Glomerular endothelial cell (primary cell): ENCODE measurements at places on chromosomes 3 and 15.
A peak's percentile ranks its signal among the peaks of the same experiment; 100 is the strongest.

- no peak for DNase-seq
Measured at GRCh38 chr3:181173227-181173626, 183.7 kb upstream of the DNAJC19 start.

DNA sequence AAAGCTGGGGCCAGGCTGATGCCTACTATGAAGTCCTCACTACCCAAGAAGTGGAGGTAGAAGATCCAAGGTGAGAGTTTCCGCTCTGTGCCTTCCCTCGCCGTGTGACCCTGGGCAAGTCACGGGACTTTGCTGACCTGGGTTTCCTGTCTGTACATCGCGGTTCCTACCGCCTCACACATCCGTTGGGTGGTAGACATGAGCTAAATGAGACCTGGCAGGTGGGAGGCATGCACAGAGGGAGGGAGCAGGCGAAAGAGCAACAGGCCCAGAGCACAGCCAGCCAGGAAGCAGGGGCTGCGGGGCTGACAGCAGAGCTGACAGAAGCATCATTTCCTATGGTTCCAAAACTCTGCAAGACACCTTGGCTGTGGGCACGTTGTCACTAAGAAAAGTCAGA, 157.3 kb upstream of the BHLHE40 start:
- no peak for DNase-seq

DNA sequence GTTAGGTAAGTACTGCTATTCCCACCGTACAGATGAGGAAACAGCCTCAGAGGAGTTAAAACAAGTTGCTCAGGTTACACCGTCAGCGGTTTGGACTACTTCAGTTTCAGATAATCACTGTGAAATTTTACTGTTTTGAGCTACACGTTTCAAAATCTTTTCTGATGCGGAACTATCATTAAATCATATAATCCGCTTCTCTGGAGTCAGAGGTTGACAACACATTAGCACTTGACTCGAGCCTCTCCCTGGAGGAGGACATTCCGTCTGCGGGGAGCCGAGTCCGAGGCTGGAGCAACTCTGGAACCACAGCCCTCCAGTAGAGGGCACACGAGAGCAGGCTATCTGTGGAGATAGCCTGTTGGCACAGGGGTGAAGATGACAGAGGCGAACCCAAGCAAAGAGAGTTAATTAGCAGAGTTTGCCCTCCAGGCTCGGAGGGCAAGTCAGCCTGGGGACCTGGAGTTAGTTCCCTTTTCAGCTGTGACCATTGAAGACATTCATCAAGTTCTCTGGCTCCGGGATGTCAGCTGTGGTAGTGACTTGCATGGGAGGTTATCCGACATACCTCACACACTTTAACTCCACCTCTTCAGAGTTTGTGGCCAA, 131.2 kb downstream of the IGF1R start:
- no peak for DNase-seq

- DNase-seq = no peak
Measured at GRCh38 chr15:89958107-89958805, 42.9 kb upstream of the ZNF710 start.

GRCh38 chr3:43766672-43767465, 76.1 kb downstream of the ABHD5 start:
- DNase-seq = no peak

DNA sequence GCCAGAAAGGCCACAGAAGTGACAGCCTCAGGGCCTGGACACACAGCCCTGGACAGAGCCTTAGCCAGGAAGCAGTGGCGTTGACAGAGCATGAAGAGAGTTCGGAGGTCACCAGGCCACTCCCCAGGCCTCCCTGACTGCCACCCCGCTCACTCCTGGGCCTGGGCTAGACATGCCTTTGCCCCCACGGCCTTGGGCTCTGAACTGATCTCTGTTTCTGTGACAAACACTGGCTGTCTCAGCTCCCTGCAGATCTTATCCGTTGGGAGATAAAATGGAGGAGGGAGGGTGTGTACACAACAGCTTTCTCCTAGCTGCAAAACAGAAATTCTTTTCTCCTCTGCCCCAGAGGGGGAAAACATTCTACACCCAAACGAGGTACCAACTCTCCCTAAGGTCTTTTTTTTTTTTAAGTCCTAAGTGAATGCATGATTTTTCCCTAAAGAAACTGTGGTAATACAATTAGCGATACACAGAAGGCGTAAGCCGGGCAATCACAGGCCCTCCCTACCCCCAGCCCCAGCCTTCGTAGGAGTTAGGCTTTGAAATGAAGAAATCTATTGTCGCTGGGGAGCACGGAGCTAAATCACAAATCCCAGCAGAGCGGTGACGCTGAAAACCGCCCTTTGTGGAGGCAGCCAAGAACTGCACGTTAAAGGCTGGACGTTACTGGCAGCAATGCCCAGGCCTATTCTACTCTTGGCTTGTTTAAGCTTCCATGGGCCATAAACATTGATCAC, 45.0 kb downstream of the SRGAP3 start:
- no peak for DNase-seq

- DNase-seq = no peak
Measured at GRCh38 chr3:58466899-58467563, 24.9 kb upstream of the KCTD6 start.

GRCh38 chr3:175432376-175433025, 573.4 kb downstream of the NAALADL2 start:
- peak; percentile 29 for DNase-seq

- no peak for DNase-seq
Measured at GRCh38 chr15:68057034-68057433, 2.9 kb downstream of the PIAS1 start.

DNA sequence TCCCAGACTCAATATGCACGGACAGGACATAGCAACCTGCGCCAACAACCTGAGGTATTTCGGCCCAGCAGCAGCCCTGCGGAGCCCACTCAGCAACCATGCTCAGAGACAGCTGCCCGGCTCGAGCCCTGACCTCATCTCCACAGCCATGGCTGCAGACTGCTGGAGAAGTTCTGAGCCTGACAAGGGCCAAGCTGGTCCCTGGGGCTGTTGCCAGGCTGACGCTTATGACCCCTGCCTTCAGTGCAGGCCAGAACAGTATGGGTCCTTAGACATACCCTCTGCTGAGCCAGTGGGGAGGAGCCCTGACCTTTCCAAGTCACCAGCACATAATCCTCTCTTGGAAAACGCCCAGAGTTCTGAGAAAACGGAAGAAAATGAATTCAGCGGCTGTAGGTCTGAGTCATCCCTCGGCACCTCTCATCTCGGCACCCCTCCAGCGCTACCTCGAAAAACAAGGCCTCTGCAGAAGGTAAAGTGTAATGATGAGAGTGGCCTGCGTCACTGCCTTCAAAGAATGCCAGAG, 25.5 kb downstream of the TMEM41A start:
- no peak for DNase-seq

GRCh38 chr3:112012205-112012992, 13.7 kb downstream of the TAGLN3 start:
- DNase-seq = no peak

DNA sequence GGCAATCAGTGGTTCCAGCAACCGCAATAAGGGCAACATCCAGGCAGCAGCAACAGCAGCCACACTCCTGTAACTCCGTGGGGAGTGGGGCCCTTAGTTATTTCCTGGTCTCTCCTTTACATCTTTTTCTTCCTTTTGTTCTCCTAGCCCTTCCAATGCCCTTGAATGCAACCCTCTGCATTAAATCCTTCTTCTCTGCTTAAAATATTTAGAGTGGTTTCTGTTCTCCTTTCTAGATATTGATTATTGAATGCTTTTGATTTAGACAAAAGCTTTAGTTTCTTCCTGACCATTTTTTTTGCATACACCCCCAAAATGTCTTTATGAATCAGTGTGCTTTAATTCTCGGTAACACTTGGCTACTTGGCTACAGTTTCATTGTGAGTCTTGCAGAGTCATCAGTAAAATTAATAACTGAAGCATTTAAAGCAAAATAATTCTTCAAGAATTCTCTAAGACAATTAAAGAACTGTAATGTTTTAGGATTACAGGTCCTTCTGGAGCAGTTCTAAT, 586.1 kb downstream of the MECOM start:
- no peak for DNase-seq

DNA sequence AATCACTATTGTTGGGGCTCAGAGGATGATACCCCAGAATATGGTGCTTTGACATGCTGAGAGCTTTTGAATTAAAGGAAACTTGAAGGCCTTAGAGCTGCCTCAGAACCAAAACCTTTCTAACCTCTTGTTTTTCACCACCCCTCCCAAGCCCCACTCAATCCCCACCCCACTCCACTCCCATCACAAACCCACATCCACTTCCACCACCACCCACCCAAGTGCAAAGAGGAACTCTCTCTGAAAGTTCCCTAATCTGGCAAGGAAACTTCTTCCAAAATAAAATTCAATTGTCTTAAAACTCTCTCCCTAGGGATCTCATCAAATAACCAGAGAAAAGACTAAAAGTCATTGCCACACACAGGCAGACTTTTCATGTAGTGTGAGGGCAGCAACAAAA, 301.2 kb upstream of the ARHGEF26 start:
- no peak for DNase-seq

- no peak for DNase-seq
Measured at GRCh38 chr15:80247320-80247719, 4.7 kb downstream of the CTXND1 start.

GRCh38 chr3:11045536-11045935, 53.0 kb downstream of the SLC6A1 start:
- no peak for DNase-seq

DNA sequence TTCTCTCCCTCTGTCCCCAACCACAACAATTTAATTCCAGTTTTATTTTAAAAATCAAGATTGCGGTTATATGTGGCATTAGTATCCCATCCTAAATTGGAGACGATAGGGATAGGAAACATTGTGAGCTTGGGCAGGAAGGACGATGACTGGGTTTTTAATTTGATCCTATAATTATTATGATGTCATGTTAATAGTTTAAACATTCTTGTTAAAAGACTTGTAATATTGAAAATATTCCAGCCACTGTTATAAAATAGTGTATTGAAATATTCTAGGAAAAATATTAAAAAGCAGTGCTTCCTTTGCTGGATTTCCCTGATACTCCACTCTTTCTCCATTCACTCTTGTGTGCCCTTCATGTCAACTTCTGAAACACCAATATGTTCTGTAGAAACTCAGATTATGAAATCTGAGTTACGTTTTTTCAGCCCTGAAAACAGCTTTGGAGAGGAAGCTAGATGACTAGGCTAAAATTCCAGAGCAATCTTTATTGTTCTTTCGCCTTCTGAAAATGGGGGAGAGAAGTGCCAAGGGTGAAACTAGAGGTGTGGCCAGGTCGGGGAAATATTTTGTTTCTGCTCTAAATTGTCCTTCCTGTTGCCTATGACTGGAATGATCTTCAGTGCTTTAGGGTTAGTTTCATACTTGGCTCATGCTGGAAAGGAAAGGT, 46.1 kb upstream of the MAP3K13 start:
- no peak for DNase-seq

DNA sequence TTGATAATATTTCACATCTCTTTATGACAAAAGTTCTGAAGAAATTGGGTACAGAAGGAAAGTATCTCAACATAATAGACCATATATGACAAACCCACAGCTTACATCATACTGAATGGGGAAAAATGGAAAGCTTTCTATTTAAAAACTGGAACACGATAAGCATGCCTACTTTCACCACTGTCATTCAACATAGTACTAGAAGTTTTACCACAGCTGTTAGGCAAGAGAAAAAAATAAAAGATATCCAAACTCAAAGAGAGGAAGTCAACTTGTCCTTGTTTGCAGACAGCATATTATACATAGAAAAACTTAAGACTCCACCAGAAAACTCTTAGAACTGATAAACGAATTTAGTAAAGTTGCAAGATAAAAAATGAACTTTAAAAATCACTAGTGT, 40.3 kb downstream of the COPS2 start:
- no peak for DNase-seq
